ENCODE measurements at places on chromosomes 13 and 19.
A peak's percentile ranks its signal among the peaks of the same experiment; 100 is the strongest.

DNA sequence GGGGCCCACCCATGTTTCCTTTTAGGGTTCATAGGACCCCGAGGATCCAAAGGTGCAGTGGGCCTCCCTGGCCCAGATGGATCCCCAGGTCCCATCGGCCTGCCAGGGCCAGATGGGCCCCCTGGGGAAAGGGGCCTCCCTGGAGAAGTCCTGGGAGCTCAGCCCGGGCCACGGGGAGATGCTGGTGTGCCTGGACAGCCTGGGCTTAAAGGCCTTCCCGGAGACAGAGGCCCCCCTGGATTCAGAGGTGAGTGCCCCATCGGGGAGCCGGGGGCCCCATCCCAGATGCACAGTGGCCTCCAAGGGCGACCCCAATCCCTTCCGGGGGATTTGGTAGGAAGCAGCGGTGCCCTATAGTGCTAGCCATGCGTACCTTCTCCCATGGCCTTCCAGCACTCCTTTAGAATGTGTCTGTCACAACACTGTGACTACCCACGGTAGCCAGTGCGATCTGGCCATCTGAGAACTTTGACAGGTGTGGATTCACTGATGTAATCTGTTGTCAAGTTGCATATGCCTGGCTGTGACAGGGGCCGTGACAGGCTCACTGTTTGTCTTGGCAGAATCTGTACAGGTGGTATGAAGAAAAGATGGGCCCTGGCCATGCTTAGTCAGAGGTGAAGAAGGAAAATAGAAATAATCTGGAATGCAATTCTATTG is 88.5 kb downstream of the RAB20 start:
- no peak for DNase-seq

- DNase-seq: peak; percentile 81
These were observed 8.1 kb downstream of the PIK3R2 start for GRCh38 chr19:18160971-18161635.

- DNase-seq: no peak
These were observed 24.4 kb upstream of the ZNF561 start for GRCh38 chr19:9645472-9645871.

GRCh38 chr19:2343289-2343982 is 15.0 kb downstream of the SPPL2B start:
- no peak for DNase-seq

DNA sequence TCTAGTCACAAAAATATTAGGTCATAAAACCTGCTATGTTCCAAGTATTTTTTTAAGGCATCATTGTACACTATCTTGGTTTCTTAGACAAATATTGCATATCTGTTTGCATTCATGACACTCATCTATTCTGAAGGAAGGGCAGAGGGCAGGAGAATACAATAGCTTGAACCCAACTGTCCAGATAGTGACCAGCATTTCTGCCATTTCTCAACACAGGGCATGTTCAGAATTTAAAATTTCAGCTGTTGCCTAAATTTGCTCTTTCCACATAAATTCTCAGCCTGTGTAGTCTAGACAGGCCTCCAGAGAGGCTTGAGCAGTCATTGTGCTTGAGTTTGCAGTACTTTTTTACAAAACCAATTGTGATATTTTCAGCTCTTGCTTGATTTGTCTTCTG is 119.5 kb downstream of the ZAR1L start:
- no peak for DNase-seq

GRCh38 chr19:55273978-55274707 is 5.8 kb downstream of the HSPBP1 start:
- no peak for DNase-seq

DNA sequence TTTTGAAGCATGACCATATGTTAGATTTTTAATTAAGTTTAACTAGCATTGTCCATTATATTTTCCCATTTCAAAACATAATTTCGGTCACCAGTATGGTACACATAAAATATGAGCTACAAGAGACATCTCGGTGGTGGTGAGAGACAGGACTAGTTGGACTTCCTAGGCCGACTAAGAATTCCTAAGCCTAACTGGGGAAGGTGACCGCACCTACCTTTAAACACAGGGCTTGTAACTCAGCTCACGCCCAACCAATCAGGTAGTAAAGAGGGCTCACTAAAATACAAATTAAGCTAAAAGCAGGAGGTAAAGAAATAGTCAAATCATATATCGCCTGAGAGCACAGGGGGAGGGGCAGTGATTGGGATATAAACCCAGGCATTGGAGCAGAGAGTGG is 22.9 kb downstream of the DNAJC15 start:
- DNase-seq: no peak

- DNase-seq: no peak
These were observed 13.7 kb downstream of the LGALS7 start for GRCh38 chr19:38759590-38760003.

GRCh38 chr13:94703271-94703670 is 9.1 kb downstream of the SOX21 start:
- no peak for DNase-seq

- no peak for DNase-seq
These were observed 59.1 kb upstream of the FRY start for GRCh38 chr13:31972453-31972852.

GRCh38 chr19:30810726-30811125 is 438.5 kb downstream of the ZNF536 start:
- DNase-seq: no peak

- DNase-seq: no peak
These were observed 144.9 kb downstream of the KLF12 start for GRCh38 chr13:73989244-73989843.

DNA sequence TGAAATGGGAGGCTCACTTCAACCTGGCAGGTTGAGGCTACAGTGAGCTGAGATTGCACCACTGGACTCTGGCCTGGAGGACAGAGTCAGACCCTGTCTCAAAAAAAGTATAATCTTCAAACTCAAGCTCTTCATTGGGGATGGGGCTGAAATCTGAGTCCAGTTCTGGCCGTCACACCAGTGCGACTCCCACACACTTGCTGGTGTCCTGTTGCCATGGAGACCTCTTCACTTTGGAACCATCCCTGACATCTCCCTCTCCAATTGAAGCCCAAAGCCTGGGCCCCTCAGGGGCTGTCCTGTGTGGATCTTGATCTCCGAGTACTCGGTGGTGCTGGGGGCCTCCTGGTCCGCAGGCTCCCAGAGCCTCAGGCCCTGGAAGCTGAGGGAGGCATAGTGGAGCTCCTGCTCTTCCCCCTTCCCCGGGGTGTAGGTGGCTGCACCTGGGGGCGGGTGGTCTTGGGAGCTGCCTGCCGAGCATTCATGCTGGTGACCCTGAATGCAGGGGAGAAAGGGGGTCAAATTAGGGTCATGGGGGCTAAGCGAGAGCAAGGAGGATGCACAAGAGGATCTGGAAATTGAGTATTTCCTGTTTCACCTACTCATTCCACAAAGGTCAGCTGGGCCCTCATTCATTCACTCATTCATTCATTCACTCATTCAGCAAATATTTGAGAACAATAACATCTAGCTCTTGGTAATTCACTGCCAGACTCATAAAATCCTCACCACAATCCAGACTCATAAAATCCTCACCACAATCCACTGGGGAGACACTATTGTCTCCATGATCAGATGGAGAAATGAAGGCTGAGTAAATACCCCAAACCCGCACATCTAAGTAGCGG is 11.0 kb downstream of the SIGLEC11 start:
- DNase-seq: no peak

DNA sequence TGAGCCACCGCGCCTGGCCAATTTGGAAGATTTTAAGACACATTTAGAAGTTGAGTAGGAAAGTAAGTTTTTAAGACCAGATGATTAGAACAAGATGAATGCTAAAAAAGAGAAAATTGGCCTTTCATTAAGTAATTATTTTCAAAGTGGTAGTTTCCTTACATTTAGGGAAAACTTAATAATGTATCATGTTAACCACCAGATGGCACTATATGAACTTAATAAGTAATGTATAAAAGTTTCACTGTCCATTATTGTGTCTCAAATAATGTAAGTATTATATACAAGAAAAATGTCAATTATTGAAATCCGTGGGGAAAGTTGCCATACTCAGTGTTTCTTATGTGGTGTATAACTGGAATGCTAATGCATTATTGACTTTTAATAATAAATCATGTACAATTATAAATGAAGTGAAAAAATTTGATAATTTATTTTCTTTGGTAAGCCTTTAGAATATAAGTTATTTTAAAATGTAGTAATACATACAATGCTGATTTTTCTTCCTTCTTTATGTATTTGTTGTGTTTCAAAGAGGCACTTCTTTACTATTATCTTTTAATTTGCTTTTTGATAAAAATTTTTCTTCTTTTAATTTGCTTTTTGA is 29.2 kb downstream of the COG6 start:
- no peak for DNase-seq

DNA sequence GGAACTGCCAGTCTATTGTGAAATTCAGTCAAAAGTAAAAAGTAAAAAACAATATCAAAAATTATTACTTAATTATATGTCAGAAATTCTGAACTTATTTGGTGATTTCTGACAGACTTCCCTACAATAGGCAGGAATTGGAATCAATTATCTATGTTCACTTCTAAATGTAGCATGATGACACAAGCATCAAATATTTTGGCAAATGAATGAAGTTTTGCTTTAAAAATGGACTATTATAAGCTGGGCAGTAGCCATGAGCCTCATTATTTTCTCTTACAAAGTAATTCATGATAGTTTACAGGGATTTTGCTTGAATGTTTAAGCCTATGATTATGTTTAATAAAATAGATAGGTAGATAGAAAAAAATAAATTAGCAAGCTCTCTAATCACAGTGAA is 582.6 kb downstream of the SLITRK6 start:
- DNase-seq: no peak

DNA sequence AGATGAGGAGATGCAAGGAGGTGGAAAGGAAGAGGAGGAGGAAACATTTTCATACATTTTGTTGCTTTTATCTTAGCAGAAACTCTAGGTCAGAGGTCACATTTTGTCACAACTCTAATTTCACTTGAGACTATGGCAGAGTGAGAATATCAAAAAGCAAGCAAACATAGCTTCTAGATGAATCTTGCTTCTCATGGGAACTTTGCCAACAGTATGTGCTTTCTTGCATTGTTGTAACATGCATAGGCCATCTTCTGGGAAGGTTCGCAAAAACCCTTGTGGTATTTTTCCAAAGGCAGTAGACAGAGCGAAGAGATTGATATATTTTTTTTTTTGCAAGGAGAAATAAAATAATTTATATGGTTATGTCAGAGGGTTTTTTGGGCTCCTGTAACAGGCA is 291.3 kb downstream of the MTUS2 start:
- DNase-seq: no peak

DNA sequence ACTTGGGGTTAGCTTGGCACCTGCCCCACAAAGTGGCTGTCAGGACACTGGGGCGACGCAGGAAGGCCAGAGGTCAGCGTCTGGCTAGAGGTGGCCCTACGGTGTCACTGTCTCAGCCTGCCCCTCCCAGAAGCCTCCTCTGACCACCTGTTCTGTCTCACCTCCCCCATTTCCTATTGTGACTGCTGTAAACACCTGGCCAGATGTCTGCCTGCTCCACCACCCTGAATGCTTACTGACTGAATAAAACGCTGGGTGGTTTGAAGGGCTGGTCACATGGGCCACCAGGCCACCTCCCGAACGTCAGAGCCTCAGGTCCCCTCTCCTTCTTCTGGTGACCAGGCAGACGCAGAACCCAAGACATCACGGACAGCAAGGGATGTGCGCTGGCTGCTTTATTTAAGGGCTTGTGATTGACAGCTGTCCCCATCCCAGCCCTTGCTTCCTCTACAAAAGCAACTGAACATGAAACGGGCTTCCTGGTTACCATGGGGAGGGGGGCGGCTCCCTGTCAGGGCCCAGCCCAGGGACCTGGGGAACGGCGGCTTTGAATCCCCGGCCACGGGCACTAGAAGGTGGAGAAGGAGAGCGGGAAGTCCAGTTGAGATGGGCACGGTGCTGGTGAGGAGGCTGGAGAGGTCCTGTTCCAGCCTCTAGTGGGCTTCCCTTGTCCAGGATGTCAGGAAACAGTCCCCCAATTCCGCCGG is 6.2 kb downstream of the ELOF1 start:
- DNase-seq: no peak

DNA sequence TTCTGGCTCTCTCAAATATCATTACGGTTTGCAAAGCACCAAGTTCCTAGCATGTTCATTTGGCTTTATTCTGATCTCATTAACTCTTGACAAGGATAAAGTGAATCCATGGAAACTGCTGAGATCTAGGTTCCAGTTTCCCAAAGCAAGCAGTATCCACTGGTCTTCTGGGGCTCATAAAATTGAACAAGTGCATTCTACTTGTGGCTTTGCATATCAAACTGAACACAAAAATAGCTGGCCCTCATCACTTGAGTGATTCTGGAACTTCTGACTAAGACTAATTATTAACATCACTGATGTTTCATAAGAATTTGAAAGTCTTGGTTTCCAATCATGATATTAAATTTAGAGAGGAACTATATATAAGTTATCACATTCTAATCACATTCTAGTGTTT is 6.3 kb upstream of the KCTD12 start:
- DNase-seq: no peak

DNA sequence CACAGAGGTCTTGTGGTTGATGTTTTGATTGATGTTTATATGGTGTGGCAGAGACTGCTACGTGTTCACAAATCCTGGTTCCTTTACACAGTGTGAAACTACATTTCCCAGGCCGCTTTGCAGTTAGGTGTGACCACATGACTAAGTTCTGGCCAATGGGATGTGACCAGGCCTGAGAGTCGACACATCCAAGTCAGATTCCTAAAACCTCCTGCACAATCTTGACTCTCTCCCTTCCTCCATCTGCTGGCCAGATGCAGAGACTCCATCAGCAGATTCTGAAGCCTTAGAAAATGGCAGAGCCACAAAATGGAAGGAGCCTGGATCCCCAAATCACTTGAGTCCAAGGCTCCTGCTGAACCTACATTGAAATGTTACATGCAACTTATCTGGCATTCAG is 12.6 kb downstream of the CD37 start:
- no peak for DNase-seq

DNA sequence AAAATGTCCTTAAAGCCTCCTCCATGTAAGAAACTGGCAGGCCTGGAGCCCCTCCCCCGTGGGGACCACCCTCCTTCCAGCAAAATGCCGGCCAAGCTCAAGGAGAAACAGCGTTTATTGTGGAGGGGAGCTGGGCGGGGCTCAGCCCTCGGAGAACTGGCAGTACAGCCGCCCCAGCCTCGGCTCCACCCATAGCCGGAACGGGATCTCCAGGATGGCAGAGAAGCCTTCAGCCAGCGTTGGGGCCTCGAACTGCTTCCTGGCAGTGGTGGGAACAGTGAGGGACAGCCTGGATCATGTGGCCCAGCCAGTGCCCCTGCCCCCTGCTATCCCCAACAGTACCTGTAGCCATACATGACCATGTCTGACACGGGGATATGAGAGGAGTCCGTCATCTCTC is 6.3 kb downstream of the PNKP start:
- DNase-seq: no peak

DNA sequence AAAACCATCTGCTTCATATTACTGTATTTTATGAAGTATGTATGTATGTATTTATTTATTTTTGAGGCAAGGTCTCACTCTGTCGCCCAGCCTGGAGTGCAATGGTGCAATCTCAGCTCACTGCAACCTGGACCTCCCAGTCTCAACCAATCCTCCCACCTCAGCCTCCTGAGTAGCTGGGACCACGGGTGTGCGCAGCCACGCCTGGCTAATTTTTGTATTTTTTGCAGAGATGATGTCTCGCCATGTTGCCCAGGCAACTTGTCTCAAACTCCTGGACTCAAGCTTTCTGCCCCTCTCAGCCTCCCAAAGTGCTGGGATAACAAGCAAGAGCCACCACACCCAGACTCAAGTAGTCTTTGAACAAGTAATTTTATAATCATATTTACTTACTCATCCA is 5.5 kb downstream of the KATNAL1 start:
- no peak for DNase-seq

GRCh38 chr19:32012886-32013631 is 332.4 kb upstream of the ZNF507 start:
- DNase-seq: no peak
